ENCODE measurements at places on chromosomes 2 and 18.

GRCh38 chr2:71578767-71579342, 125.5 kb downstream of the DYSF start:
- no peak for DNase-seq

DNA sequence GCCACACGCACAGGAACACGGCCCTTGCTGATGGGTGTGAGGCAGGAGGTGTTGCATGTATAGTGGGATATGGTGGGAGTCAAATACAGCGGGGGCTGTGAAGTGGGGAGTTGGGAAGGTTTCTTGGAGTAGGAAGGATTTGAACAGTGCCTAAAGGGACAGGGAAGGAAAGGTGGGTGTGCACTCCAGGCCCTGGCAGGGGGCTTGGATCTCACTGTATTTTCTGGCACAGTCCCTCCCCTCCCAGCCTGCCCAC, 6.9 kb downstream of the RAB31 start:
- no peak for DNase-seq

DNA sequence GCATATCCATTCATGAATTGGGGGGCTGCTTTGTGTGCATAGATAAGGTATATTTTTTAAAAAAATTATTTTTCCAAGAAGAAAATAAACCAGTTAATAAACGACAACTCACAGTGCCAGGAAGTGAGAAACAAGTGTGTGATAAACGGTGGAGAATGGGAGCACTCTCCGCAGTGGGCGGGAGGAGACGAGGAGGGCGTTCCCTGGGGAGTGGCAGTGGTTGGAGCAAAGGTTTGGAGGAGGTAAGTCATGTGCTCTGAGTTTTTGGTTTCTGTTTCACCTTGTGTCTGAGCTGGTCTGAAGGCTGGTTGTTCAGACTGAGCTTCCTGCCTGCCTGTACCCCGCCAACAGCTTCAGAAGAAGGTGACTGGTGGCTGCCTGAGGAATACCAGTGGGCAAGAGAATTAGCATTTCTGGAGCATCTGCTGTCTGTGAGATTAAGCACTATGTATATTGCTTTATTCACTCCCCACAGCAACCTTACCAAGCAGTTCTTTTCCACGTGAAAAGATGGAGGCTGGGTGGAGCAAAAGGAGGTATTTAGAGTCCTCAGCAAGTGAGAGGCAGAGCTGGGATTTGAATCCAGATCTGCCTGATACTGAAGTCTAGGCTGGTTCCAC, 27.0 kb upstream of the CASP8 start:
- DNase-seq = peak; percentile 38

DNA sequence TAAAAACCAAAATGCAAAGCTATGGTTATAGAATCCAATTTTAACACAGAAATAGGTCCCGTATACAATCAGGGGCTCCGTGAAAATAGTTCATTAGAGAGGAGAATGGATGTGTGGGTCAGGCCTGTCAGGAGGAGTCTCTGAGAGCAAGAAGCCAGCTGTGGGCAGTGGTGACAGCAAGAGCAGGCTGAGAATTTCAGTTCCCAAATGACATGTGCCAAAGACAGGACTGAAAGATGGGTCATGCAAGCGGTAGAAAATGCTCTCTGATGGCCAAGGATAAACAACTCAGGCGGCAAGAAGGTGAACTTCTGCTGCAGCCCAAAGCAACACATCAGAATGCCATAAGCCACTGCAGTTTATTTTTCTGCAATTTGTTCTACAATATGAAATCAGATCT, 100.4 kb downstream of the CCDC141 start:
- DNase-seq = no peak

GRCh38 chr2:203591642-203592041, 56.5 kb upstream of the RAPH1 start:
- DNase-seq = no peak

DNA sequence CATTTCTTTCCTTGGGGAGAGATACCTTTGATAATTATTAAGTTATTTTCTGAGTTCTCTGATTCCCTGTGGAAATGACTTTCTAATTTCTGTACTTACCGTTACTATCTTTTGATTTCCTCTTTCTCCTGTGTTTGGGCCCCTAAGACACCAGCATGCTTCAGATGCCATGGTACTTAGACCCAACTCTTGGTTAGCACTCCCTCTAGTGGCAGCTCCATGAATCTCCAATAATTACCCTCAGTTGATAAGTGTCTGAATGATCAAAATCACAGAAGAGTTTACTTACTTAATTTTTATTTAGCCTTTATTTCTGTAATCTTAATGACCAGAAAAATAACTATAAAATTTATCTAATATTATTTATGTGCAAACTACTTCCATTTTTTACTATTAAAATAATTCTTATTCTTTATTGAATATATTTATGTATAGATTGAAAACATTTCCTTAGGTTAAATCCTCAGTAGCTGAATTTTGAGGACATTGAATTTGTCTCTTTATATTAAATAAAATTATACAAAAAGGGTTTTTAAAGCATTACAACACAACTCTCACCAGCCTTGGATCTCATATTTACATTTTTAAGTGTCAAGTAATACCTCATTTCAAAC, 300.4 kb downstream of the KCNS3 start:
- peak; percentile 50 for DNase-seq
